ENCODE measurements at places on chromosomes 3 and 15.

- no peak for DNase-seq
Measured at GRCh38 chr15:98722645-98723044, 74.3 kb downstream of the IGF1R start.

DNA sequence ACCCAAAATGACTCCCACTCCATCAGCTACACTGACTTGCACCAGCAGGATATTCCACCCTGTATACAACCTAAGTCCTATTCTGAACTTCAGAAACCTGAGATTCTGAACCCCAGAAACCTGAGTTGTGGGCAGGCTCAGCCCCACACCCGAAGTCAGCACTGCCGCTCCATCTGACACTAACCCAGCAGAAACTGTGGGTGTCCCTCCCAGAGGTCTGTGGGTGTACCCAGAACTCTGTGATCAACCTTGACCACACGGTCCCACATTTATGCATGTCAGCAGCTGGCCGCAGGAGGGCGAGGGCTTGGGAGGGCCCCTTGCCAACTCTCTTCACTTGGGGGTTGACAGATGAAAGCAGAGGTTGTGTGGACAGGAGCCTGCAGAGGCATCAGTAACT is 9.3 kb downstream of the OXTR start:
- DNase-seq = no peak

DNA sequence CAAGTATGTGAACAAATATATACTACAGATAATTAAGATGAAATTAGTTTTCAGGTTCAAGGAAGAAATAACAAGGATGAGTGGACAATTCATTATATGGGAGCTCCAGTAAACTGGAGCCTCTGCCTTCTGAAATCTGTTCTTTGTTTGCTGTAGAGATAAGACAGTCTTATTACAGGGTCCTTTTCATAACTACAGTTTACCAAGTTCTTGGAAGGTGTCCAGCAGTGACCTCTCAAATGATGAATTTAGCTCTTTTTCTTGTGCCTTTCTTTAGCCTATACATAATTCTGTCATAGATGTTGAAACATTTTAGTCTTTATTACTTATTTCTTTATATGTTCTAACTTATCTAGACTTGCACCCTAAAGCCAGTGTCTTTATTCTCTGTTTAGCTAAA is 89.7 kb upstream of the GBE1 start:
- DNase-seq = no peak

DNA sequence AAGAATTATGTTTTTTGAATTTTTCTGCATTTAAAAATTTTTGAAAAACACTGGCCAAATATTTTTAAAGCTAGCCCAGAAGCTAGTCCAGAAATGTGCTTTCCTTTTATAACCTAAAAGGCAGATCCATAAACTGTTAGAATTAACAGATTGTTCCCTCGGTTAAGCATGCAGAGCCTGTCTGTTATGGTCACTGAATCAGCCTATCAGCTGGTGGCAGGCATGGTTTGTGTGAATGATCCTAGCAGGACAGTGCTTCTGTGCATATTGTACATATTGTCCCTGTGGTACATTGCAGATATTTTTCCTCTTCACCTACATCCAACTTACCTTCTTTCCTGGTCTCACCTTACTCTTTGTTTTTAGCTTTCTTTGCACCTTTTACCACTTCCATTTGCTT is 53.3 kb downstream of the RARB start:
- DNase-seq = no peak

GRCh38 chr3:11600501-11601282 is 43.0 kb downstream of the VGLL4 start:
- DNase-seq = no peak

- DNase-seq = no peak
Measured at GRCh38 chr3:33458446-33458845, 18.2 kb upstream of the UBP1 start.

GRCh38 chr3:16183601-16184270 is 9.3 kb downstream of the GALNT15 start:
- DNase-seq = no peak

DNA sequence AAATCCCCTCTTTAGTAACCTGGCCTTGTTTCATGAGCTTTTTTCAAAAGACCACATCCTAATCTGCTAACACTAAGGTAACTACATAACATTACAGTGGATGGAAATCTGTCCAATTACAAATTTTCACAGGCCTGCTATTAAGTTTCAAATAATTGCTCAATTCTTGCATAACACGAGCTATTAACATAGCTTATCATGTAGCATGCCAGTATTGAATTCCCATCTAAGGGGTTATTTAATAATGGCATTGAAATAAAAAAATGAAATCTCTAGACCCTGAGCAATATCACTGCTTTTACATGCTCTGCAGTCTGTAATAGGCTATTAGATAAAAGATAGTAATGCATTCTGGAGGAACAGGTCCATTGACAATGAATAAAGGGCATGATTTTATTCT is 748.3 kb upstream of the NECTIN3 start:
- no peak for DNase-seq

GRCh38 chr3:149474250-149474817 is at the start of gene TM4SF4:
Gene TM4SF4 (plus strand): TSS chr3:149474697. CDS start chr3:149474878, 181 bp downstream.
- DNase-seq = no peak

Data from DND-41 (cell line).